ENCODE measurements at places on chromosomes 2 and 18. TPM values are rescaled to one million over a fixed set of nuclear protein-coding genes. Genes with fewer than 3 reads are reported as not detected.

DNA sequence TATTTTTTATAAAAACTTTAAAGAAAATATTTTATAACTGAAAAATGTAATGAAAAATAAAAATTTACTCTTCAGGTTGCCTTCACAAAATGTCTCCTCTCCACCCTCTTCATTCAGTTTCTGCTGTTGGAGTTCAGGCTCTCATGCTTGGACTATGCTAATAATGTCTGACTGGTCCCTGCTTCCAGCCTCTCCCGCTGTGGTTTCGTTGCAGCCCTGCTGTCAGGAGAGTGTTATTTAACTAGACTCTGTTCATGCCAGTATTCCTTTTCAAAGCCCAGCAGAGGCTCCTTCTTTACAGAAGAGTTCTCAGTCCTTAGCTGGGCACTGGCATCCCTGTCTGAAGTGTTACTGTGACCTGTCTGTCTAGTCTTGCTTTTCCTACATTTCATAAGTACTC lies 40.4 kb downstream of the CLIP4 start:
- DNase-seq, result no peak

DNA sequence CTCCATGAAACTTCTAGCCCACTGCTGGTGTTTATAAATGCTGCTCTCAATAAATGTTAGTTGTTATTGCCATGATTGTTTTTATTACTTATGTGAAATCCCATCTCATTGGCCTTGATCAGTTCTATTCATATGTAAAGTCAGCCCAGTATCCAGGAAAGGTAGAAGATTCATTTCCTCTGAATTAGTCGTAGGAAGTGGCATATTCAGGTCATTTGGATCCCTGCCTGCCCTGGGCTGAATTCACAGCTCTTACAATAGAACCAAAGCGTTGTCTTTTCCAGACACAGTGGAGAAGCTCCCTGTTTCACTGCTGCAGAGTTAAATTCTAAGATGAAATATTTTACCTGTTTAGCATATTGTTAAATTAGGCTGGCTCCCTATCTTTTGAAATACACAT lies 70.3 kb downstream of the MAIP1 start:
- DNase-seq, result no peak

GRCh38 chr18:49546719-49547273 lies 15.1 kb upstream of the LIPG start:
- DNase-seq, result no peak

DNA sequence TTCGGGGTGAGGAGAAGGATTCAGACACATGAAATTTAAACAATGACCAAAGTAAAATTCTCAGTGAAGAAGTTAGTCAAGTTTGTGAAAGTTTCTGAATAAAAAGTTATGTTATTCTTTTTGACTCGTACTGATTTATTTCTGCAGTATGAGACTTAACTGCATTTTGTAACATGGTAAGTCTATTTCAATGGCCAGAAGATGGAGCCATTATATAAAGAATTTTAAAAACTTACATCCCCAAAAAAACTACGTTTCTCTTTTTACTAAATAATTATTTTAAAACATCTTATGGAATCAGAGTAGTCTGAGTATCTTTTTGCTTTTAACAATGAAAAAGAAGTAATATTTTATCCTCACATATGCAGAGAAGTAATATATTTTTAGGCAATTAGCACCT lies 51.4 kb upstream of the SCN1A start:
- DNase-seq, result no peak

- no peak for DNase-seq
These were observed 56.1 kb downstream of the BABAM2 start for GRCh38 chr2:27946530-27947060.

DNA sequence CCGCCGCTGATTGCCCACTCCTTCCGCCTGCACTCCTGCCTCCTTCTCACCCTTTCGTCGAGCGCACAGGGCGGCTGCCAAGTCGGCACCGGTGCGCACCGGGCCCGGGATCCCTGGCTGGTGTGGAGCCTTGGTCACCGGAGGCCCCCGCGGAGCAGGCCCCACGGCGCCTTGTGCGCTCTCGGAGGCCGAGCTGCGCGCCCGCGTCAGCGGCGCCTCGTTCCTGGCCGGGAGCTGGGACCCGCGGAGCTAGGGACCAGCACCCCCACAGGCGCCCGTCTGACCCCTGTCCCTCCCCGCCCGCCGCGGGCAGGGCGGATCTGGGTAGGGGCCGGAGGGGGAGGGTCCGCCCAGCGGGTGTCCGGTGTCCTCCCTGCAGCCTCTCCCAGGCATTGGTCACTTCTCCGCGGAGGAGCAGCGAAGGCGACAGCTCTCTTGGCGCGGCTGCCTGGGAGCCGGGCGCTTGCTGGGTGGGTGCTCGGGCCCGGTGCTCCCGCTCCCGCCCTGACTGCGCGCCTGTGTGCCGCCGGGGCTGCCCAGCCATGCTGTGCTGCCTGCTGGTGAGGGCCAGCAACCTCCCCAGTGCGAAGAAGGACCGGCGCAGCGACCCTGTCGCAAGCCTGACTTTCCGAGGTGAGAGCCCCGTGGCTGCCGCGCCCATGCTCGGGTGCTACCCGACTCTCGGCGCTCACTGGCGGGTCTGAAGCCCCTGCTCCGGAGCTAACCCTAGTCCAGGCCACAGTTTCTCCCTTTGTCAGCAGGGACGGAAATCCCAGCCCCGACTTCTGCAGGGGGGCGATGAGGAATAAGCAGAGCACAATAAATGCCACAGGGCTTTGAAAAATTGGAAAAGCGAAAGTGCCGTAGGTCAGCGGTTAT lies 13.2 kb downstream of the DYSF start:
- DNase-seq, result no peak

- no peak for DNase-seq
These were observed 82.2 kb upstream of the SETBP1 start for GRCh38 chr18:44598514-44598913.

DNA sequence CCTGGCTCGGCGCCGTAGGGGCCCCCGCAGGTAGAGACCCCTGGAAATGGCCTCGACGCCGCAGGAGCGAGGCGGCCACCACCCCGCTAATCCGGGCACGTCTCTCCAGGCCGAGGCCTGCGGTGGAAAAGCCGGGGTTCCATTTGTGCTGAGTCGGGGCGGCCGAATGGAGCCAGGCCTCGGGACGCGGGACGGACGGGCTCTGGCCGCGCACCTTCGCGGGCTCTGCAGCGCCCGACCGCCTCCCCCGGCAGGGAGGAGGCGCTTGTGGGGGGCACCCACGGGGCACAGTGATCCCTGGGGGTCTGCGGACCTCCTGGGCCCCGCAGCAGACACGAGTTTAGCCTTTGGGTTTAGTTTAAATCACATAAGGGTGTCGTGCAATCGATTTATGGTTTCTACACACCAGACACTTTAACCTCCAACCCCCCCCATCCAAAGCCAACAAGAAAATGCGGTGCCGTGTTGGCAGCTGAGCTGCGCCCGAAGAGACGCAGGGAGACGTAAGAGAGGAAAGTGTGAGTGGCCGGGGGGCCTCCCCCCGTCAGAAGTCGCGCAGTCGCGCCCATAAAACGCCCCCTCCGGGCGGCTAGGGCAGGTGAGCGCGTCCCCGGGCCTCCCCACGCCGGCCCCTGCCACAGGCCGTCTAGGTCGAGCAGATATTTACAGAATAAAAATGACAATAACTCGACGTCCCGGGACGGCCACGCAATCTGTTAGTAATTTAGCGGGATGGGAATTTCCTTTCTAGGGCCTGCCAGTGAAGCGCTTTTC lies 1.0 kb upstream of the NFATC1 start:
- DNase-seq, result peak; percentile 41

GRCh38 chr18:76955524-76956170 lies 133.3 kb downstream of the ZNF236 start:
- no peak for DNase-seq

- DNase-seq, result no peak
These were observed 6.6 kb upstream of the OXER1 start for GRCh38 chr2:42770288-42771131.

DNA sequence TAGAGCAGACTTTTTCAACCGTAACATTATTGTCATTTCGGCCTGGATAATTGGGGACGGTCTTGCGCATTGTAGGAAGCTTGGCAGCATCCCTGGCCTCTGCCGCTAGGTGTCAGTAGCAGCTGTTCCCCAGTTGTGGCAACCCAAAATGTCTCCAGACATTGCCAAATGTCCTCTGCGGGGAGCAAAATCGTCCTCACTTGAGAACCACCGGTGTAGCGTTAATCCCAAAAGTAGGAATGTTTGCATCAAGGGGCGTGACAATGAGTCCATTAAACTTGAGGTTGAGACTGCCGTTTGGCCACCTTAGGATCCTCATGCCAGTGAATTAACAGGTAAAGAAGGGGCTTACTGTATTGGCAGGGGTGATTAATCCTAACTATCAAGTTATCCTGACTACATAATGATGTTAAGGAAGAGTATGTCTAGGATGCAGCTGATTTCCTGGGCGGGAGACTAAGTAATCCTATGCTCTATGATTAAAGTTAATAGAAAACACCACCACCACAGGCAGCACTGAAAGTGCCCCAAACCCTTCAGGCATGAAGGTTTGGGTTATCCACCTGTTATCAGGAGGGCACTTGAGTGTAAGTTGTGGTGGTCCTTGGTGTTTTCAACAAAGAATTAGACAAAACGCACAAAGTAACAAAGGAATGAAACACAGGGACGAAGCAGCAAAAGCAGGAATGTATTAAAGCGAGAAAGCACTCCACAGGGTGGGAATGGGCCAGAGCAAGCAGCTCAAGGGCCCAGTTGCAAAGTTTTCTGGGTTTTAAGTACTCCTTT lies 4.9 kb upstream of the ZC3H8 start:
- DNase-seq, result peak; percentile 76

GRCh38 chr2:202141329-202141947 lies 68.4 kb downstream of the KIAA2012 start:
- DNase-seq, result no peak

DNA sequence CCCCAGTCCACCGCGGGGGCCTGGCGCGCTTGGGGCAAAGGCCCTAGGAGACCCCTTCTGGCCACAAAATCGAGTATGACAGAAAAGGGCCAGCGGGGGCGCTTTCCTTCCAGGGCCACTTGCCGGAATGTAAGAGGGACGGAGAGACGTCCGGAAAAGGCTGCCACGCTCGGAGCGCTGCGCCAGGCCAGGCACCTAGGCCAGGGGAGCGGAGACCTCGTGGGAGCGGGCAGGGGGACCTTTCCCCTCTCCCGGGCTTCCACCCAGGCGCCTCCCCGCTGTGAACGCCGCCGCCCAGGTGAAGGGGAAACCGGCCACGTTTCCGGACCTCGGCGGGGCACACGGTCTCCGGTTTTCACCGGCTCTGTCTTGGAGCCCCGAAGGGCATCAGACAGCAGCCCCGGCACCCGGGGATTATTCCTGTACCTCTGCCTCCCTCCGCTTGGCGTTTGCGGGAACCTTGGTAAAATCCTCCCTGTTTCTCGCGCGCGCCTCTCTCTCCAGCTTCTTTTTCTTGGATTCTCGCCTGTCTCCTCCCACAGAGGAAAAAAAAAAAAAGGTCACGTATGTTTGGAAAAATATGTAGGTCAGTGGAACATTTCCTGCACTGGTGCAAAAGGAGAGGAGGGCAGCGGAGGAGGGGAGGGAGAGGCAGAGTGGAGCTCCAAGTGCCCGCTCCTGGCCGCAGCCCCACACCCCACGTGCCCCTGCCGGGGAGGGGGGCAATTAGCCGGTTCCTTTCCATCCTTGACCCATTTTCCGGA lies 1.2 kb upstream of the NPAS2 start:
- DNase-seq, result no peak

GRCh38 chr18:50706651-50707050 lies 113.2 kb downstream of the MRO start:
- no peak for DNase-seq

DNA sequence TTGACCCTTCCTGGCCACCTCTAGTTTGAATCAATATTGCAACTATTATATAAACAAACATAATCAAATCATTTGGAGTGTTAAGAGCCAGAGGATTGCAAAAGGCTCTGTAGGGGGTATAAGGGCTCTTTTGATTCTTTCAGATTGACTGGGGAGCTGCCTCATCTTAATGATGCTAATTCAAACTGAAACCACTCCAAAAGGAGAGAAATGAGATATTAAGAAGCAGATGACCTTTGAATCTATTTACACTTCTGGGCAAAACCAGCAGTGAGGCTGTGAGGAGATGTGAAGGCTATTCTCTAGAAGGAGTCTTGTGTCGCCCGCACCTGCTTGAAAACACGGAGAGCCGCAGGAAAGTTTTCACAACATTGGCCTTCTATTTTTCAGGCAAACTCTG lies 311.2 kb upstream of the CRIM1 start:
- DNase-seq, result no peak

- no peak for DNase-seq
These were observed 94.5 kb downstream of the MTCL1 start for GRCh38 chr18:8799596-8800441.

DNA sequence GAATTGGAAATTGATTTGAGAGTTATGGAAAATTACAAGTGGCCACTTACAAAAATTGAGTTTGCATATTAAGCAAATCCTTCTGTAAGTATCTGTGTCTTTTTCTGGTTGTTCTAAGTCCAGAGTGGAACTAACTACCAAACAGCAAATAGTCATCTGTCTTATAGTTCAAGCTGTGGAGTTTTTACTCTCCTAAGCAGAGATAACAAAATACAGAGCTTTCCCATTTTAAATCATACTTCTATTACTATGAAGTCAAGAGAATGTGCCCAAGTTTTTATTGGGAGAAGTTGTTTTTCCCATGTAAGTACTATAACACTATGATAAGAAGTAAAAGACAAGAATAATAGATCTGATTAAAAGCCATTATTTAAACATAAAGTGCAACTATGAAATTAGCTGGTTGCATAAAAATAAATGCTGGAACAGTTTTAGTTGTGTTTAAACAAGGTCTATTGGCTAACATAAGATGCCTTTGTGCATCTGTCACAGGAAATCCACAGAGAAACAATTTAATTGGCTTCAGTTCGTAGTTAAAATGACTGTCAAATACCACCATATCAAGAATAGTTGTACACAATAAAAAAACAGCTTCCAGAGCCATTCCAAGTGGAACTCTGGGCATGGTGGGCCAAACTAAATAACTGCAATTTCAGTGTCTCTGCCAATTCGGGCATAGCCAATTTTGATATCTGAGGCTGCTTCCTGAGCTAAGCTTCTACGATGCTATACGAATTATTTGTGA lies 1467.4 kb upstream of the NXPH2 start:
- DNase-seq, result no peak

DNA sequence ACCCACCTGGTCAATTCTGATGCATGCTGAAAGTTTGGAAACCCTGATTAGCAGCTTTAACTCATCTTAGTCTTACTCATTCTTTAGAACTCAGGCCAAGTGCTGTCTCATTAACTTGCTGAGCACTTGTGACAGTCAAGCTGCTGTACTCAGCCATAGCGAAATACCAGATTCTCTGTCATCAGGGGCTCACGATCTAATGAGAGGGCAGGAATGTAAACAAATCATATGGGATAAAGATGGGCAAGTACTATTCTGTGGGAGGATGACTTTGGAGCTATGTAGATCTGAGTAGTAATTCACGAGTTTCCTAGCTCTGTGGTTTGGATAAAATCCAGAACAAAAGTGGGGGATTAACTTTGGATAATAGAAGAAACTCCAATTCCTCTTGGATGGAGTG lies 376.6 kb downstream of the HRH4 start:
- DNase-seq, result no peak

DNA sequence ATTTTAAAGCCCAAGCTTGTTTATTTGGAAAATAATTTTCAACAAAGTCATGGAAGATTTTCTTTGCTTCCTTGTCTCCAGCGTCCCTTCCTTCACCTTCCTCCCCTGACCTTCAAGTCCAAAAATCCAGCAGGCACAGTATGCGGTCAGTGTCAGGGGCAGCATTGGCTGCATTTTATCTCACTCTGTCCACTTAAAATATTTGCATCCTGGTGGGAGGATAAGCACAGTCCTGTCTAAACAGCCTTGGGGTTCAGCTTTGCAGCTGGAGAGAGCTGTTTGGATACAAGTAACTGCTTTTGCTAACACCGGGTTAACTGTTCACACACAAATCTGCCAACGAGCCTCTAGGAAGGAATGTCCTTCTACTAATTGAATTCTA lies 318.1 kb downstream of the PDE11A start:
- no peak for DNase-seq

The SLC30A3 gene
- total RNA-seq, result not detected

The ZBTB7C gene
- not detected for total RNA-seq

The SLC35F6 gene
- total RNA-seq, result 14.9 TPM
